ENCODE measurements at places on chromosomes 5 and 9.

GRCh38 chr5:59615272-59615671 is 278.3 kb downstream of the PDE4D start:
- DNase-seq: no peak

DNA sequence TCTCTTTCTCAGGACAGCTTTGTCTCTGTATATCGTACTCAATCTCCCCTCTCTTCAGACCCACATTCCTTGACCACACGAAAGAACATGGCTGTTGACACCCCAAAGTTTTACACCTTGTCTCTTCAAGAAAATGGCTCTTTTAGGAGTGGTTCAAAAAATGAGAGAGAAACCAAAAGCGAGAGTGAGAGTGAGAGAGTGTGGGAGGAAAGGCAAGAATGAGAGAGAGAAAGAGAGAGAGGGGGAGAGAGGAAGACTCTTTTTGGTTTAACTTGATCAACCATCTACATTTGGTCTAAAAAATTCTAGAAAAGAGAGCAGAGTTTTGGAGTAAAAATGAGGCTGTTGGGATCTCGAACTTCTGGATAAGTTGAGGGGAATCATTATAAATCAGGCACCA is 581.8 kb upstream of the WWC1 start:
- no peak for DNase-seq

DNA sequence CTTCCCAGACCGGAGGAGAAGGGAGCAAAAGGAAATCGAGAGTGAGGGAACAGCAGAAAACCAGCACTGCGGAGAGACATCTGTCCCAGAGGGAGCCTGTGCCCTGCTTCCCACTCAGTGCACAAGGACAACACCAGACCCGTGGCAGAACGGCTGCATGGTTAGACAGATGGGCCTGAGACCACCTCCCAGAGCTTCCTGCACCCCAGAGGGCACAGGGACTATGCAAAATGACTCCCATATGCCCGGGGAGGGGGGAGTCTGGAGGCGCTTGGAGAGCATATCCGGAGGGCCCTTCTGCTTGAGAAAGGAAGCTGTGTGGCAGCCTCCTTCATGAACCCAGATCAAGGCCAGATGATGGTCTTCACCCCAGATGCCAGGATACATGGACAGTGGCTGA is 26.6 kb downstream of the TLX3 start:
- DNase-seq: no peak

- no peak for DNase-seq
These were observed 98.3 kb downstream of the SUSD1 start for GRCh38 chr9:112076814-112077213.

GRCh38 chr5:122500245-122501088 is 188.4 kb downstream of the SNCAIP start:
- no peak for DNase-seq

DNA sequence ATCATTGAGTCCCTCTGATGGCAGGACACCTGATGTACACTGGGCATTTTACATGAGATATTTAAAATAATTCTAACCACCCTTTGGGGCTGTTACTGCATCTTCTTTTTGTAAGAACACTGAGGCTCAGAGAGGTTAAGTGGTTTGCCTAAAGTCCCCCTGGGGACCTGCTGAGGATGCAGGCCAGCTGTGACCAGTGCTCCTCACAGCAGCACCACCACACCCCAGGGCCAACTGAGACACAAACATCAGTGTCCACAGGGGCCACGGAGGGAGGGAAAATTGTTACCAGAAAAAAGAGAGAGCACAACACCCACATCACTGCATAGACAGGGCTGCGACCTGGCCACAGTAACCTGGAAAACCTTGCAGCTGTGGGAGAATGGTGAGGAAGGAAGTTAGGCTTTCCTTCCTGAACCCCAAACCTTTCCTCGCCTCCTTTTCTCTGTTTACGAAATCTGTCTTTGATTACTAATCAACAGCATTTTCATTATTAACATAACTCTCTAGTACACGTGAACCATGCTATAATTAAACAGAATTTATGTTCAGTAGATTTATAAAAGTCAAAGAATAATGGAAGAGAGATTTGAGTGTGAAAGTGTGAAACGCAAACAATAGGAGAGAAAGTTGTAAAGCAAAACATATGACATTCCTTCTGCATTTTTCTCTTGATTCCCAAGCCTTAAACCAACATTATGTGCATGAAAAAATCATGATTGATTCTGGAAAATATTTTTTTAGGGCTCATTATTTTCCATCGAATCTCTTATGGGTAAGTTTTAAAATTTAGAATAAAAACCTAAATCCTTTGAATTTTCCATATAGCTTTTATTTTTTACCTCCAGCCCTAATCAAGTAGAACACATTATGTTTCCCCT is 228.1 kb upstream of the DAPK1 start:
- no peak for DNase-seq

GRCh38 chr9:78296201-78296892 is 578 bp upstream of the PSAT1 start:
- no peak for DNase-seq

DNA sequence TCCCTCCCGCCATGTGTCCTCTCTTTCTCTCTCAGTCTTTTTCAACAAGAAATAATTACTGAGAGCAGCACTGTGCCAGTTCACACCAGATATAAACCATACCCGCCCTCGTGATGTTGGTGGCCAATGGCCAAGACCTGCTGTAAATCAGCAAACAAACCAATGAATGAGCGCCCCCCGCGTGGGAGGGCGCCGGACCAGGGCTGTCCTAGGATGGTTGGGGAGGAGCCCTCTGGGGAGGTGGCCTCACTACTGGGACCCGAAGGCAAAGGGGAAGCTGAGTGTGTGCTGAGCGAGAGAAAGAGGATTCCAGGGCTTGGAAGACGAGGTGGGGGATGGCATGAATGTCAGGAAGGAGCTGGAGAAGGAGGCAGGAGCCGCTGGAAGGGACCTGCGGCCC is 51.2 kb upstream of the BARHL1 start:
- no peak for DNase-seq

DNA sequence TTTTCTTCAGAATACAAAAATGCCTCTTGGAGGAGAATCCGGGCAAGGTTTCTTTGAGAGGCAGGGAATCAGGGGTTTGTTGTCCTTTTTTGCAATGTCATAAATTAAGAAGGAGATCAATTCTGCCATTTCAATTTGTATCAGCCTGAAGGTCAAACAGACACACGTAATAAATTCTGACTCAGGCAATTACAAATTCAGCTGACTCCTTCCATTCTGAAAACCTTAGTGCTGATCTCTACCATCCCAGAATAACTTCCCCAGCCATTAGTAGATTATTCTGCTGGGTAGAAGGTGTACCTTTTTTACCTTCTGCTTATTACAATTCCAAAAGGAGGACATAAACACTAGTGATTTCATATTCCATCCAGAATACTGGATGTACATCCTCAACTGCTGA is 516.6 kb downstream of the AGTPBP1 start:
- no peak for DNase-seq

DNA sequence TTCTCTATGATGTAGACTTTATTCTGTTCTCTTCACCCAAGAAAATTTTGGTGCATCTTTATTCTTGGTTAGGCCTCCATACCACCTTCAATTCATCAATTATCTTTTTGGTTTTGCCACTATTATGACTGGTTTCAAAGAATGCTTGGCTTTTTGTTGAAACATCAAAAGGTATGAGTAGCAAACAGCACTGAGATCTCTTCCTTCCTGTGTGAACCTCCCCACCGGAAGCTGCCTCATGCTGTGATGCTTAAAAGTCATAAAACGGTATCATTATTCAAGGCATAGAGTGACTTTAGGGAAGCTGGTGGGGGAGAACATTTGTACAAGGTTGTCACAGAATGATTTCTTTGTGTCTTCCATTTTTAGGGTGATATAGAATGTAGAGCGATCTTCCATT is 70.6 kb downstream of the IQGAP2 start:
- DNase-seq: no peak

DNA sequence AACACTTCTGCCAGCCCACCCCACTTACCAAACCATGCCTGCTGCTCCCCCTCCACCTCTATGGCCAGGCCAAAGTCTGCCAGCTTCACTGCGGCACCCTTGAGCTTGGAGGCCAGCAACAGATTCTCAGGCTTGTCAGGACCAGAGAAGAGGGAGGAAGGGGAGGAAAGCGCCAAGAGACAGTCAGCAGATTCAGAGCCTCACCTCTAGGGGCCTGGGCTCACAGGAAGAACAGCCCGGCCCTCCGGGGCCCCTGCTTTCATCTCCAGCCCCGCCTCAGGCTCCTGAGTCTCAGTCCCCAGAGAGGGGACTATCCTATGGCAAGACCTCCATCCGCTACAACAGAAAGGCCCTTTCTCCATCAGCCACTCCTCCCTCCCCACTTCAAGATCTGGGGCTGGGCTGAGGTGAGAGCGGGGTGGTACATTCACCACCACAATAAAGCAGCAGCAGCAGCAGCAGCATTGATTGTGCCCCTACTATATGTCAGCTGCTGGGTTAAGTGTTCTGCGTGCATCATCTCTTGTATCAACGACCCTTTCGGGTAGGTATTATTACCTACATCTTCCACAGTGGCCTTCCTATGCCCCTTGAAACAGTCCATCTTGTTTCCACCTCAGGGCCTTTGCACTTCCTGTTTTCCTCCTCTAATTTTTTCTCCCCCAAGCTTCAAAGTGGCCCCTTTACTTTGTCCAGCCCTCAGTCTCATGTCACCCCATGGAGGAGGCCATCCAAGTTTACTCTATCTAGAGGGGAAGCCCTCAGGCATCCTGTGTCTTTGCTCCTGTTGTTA is 36.0 kb downstream of the CAMK2A start:
- DNase-seq: no peak

GRCh38 chr9:1879501-1879900 is 135.6 kb upstream of the SMARCA2 start:
- DNase-seq: no peak
